Stimulated activated CD4-positive, alpha-beta T cell treated with anti-CD3 and anti-CD28 coated beads, Interleukin-1b, Interleukin-23, amount 100 ng/mL, for 24 hours (primary cell): ENCODE measurements at places on chromosomes 1 and 21.

DNA sequence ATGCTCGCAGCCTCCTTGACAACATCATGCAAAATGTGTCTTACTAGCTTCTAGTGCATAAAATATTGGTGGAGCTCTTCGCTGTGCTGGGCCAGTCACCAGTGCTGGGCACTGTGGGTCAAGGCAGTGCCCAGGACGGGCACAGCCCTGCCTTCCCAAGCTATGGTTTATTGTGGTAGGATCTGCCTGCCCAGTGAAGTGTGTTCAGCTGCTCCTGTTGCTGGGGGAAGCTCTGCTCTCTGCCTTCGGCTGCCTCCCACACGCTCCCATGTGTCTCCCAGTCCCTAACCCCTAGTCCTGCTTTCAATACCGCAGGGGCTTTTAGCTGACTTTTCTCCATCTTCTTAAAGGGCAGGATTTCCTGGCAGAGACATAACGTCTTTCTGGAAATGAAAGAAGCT, 15.7 kb downstream of the EPHX1 start:
- no peak for DNase-seq

DNA sequence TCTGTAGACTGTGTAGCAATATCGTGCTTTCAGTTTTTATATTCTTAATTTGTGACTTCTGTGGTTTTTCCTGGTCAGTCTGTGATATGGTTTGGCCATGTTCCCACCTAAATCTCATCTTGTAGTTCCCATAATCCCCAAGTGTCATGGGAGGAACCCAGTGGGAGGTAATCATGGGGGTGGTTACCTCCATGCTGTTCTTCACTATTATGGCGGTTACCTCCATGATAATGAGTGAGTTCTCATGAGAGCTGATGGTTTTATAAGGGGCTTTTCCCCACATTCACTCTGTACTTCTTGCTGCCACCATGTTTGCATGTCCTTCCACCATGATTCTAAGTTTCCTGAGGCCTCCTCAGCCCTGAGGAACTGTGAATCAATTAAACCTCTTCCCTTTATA, 169.8 kb downstream of the LEPR start:
- no peak for DNase-seq

DNA sequence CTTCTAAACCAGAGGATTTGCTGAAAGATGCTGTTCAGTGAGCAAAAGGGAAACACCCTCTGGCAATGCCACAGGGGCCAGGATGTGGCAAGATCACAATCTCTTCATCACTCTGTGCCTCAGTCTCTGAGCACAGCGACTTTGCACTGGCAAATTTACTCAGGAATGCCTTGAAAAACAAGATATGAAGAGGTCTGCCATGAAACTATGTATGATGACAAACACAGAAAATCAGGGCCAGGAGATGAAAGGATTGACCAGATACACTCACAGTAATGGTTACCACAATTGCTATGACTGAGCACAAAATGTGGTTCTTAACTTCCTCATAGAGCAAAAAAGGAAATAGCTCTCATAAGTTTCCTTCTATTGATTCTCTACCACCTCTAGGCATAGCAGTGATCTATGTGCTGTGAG, 5.8 kb downstream of the TTC13 start:
- DNase-seq: no peak

DNA sequence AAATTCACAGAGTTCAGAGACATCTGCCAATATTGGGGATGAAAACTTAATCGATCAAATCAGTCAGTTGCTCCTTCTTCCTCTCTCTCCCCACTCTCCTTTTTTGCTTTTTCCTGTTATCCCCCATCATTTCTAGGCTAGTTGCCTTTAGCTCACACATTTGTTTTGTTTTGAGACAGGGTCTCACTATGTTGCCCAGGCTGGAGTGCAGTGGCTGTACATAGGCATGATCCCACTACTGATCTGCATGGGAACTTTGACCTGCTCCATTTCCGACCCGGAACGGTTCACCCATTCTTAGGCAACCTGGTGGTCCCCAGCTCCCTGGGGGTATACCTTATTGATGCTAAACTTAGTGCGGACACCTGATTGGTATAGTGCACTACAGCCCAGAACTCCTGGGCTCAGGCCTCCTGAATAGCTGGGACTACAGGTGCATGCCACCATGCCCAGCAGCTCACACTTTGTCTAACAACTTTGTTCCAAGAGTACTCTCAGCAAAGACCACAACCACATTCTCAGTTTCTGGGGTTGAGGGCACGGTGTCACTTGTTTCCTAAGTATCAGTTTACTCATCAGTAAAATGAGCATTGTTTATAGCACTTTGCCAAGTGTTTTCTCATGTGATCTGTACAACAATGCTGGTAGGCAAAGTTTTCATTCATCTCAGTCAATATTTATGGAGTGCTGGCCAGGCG, 6.7 kb upstream of the ELOA start:
- no peak for DNase-seq

- DNase-seq: no peak
These were observed 143.9 kb upstream of the HMGB4 start for GRCh38 chr1:33719771-33720670.
